Stimulated activated CD8-positive, alpha-beta memory T cell treated with anti-CD3 and anti-CD28 coated beads, Interleukin-4, amount 100 ng/mL, for 1 hour (primary cell): ENCODE measurements at places on chromosomes 5 and 9.

DNA sequence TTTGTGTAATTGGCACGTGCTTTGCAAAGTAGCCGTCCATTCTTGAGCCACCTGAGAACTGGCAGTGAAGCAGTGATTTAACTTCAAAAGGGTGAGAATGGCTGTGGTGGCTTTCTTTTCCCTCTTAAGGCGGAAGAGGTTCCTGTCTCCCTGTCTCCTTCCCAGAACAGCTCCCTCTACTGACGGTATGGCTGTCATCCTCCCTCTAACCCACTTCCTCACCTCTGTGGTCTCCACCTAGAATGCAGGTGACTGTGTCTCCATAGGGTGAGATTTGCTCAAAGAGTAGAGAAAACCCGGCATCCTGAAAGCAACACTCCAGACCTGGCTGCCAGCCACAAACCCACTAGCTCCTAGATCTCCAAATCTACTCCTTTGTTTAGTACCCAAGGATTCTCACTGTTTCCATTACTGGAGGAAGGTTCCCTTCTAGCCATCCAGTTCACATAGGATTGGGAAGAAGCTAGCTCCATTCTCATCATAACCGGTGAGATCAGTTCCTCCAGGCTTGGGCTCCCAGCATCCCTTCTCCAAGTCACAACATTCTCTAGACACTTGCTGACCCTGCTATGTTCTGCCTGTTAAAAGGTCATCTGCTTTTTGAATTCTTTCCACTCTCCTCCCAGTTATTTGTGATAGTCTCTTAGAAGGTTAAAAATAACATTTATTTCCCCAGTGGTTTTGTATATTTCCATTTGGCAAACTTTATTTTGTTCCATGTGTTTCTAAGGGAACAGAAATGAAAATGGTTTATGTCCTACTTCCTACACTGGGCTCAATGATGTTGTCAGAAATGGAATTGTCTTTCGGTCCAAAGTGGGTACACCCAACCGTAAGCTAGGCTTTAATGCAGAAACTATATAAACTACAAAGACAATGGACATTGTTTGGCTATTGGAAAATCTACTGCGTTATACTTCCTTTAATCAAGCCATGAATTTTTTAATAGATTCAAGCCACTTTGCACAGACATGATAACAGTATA lies 269.4 kb downstream of the CWC27 start:
- DNase-seq: no peak

- DNase-seq: no peak
Measured at GRCh38 chr9:137660144-137660543, 41.3 kb downstream of the EHMT1 start.

GRCh38 chr9:18138656-18139055 lies 335.3 kb upstream of the ADAMTSL1 start:
- DNase-seq: no peak

DNA sequence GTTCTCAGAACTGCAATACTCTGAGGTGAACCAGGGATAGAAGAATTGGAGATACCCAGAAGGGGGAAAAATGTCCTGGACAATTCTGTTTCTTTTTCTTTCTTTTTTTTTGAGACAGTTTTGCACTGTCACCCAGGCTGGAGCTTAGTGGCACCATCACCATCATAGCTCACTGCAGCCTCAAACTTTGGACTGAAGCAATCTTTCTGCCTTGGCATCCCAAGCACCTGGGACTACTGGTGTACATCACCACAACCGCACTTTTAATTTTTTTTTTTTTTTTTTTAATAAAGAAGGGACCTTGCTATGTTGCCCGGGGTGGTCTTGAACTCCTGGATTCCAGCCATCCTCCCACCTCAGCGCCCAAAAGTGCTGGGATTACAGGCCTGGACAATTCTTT lies 1.9 kb downstream of the EMB start:
- DNase-seq: no peak

GRCh38 chr9:5551368-5552150 lies 41.2 kb downstream of the PDCD1LG2 start:
- DNase-seq: no peak

DNA sequence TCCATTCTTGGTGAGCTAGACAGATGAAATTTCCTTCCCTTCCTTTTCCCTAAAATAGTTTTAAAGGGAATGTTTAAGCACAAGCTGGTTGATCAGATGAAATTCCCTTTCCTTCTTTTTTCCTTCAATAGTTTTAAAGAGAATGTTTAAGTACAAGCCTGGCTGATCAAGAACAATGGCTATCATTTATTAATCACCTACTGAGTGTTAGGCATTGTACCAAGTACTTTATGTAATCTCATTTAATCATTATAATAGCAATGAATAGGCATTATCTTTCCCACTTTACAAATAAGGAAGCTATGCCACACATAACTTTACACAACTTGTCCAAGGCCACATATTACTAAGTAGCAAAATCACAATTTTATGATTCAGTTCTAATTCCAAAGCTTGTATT lies 152.0 kb upstream of the ACOT12 start:
- no peak for DNase-seq
